ENCODE measurements at places on chromosomes 5 and 9.

DNA sequence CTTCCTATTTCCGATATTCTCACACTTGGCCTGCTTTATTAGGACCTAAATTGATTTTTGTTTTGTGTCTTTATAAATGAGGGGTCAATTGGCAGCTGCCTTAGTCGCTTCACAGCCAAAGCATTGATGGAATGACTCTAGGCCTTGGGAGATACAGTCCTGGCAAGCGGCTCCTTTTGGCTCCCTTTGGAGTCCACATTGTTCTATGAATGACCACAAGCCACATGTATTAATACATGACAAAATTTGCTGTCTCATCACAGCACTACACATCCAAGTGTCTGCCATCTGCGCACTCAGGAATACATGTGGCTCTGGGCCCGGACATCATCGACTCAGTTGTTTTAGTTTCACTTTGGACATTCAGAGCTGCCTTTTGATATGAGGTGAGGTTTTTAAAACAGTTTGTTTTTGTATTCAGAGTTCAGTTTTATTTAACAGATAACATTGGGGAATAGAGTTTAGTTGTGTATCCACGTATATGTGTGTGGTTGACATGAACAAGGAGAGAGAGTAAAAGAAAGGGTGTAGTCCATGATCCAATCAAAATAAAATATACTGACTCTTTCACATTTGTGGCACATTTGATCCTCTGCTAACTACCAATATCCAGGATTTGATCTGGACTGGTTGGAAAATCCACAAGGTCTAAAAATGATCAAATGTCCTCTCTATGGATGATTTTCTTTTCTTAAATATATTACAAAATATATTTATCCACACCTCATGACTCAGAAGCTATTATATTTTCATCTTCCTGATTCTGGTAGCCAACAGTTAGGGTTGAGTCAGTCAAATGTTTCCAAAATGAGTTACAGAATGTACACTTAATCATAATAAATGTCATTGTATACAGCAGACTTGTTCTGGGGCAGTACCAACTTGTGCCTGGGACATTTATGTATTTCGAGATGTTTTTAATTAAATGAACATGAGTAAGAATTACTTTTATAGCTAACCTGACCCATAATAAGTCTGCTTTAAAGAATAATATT is 114.0 kb upstream of the MTAP start:
- no peak for DNase-seq

DNA sequence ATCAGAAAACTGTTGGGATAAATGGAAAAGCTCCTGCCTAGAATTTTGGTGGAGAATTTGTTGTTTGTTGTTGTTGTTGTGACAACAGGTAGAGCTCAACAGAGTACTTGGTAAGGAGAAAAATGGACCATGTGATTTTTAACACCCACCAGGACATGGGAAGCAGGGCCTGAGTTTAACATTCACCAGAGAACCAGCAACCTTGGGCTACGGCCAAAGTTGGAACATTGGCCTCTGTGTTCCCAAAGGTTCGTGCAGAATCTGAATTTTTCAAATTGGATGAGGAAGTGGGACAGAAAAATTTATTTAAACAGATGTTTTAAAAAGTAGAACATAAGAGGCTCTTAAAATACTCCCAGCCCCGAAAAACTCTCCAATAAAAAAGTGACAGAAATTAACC is 127.0 kb downstream of the GNA14 start:
- no peak for DNase-seq

DNA sequence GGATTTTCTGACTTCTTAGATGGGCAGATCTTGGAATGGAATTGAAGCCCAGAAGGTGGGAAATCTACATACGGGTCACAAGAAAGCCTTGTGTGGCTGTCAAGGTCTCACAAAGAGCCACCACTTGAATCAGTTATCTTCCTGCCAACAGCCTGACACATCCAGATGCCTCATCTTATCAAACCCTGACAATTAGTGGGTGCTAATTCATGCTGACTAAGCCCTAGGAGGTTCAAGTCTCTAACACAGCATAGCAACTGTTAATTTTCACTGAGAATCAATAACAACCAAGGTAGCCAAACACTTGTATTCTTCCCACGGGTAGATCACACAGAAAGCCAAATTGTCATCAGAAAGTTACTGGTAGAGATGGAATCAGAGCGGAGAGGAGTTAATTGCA is 222.2 kb downstream of the TMEM167A start:
- no peak for DNase-seq

DNA sequence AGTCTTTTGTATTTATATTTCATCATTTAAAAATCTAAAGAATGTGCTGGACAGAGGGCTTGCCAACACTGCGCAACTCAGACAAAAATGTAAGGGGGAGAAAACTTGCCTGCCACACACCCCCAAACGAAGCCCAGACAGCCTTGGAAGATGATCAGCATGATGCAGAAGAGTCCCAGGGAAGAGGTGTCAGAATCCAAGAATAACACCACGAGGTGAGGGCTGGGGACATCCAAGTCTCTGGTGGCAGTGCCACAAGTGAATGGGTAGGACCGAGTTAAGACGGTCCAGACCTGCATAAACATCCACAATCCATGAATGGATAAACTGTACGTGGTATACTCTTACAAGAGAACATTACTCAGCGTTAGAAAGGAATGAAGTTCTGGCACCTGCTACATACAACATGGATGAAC is 10.4 kb downstream of the EPB41L4B start:
- no peak for DNase-seq

DNA sequence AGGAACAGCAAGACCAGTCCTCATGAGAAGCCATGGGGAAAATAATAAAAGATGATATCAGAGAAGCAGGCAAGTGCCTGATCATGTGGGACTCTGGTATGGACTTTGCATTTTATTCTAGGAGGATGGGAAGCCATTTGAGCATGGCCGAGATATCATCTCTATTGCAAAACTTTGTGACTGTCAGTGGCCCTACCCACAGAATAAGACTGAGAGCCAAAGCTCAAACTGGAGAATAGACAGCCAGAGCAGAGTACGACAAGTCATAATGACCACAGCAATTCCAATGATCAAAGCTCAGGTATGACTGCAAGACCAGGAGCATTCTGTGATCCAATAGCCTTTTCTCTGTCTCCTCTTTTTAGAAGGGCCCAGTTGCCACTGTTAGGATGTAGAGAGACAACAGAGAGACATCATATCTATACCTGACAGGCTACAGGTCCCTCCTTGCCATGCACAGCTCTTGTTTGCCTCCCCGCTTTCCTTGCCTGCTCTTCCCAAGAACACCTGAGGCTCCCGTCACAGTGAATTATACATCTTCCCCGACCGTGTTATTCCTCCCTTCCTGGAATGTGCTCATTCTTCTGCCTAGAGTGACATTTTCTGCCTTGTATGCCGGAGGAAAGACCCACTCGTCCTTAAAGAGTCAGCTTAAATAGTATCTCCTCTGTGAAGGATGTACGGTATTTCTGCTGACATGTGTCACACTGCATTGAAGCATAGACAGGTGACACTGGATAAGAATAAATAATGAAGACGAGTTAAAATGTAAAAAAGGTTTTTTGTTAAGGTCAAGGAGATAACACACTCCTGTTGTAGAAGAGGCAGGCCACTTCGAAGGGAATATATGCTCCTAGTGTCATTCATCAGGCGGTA is 248.7 kb upstream of the MAP3K1 start:
- no peak for DNase-seq

DNA sequence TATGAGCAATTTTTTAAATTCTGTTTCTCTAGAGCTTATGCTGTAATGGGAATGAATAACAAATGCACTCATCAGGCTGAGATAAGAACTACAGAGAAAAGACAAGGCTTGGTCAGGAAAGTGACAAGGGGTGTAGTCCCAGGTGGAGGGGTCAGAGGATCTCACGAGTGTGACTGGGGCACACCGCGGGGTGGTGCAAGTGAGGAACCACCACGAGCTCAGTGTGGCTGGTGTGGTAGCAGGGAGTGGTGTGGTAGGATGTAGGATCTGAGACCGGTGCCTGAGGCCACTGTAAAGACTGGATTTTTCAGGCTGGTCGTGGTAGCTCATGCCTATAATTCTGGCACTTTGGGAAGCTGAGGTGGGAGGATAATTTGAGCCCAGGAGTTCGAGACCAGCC is 9.0 kb downstream of the ANXA6 start:
- DNase-seq = no peak

DNA sequence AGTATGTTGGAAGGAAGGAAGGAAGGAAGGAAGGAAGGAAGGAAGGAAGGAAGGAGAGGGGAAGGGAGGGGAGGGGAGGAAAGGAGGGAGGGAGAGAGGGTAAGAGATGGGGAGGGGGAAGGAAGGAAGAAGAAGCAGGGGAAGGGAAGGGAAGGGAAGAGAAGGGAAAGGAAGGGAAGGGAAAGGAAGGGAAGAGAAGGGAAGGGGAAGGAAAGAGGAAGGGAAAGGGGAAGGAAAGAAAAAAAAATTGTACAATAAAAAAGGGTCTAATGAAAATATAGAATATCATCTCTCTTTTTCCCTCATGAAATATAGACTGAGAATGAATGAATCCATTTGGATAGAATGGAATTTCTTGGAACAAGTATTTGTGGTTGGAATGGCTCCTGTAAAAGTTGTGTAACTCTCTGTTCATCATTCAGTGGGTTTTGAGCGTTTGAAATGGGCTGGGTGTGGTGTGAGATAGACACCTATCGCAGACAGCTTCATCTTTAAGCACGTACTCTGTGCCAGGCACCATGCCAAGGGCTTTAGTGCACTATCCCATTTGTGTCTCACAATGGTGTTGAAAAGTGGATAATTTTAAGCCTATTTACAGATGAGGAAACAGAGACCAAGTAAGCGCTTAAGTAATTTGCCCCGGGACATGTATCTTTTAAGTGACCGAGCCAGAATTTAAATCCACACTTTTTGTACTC is 11.6 kb upstream of the PAPPA start:
- DNase-seq = no peak

GRCh38 chr9:19665146-19665863 is 123.5 kb downstream of the SLC24A2 start:
- no peak for DNase-seq

DNA sequence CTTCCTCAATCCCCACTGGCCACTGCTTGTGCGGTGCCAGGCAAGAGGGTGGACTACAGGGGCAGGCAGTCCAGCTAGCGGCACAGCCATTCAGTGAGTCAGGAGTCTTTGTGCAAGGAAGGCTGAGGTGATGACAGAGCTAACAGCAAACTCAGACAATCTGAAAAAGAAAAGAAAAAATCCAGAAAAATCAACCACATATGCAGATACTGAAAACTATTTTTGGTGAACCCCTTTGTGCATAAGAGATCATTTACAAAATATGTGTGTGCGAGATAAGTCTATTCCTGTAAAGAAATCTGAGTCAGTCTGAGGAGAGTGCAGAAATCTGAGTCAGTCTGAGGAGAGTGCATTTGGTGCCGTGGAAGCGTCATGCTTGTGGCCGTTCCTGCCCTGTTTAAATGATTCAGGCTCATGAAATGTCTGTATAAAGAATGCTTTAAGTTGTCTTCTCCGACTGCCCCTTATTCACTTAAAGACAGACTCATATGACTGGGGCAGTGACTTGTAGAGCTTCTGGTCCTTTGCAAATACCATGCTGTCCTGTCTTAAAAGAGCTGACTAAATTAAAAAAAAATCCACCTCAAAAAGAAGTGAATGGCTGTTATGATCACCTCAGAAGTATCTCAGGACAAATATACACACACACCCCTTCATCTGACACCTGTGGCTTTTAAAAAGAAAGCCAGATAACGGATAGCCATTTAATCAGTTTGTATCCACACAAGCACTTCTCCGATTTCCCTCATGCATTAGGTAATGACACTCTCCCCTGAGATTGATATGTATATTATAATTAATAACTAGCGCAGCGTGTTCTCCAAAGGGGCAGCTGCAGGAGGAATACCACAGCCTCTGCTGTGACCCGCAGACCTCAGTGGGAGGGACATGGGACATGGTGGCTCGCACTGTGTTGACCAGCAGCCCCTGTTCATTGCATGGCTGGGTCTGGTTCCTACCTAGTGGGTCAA is 47.3 kb downstream of the TRIO start:
- no peak for DNase-seq

DNA sequence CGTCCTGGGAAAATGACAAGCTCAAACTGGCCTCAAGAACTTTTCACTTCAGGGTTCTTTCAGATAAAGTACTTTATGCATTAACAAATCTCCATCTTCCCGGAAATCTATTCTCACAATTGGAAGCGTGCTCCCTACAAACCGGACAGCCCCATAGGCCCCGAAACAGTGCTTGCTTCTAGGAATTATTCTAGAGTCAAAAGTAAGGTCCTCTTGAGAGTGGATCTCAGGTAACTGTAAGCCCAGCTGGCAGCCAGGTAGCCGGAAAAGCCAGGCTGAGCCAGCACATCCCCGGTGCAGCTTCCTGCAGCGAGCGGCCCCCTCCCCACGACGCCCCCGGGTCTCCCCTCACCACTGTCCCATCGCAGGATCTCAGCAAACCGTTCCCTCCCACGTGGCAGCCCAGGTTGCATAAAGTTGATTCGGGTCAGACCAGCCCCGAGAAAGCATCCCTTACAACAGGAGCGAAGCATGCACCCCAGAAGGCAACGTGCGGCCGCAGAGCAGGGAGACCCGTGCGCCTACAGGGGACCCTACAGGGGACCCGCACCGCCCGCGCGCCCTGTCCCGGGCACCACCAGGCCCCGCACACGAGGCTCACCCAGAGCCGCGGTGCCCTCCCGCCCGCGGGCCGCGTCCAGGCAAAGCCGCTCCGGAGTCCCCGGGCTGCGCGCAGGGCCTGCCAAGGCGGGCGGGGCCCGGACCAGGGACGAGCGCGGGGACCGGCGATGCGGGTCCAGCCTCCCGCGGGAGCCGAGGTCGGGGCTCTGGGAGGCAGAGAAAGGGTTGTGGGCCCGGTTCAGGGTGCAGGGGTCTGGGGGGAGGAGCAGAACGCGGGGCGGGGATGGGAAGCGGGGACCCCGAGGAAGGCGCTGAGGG is 920 bp downstream of the LPCAT1 start:
- no peak for DNase-seq

DNA sequence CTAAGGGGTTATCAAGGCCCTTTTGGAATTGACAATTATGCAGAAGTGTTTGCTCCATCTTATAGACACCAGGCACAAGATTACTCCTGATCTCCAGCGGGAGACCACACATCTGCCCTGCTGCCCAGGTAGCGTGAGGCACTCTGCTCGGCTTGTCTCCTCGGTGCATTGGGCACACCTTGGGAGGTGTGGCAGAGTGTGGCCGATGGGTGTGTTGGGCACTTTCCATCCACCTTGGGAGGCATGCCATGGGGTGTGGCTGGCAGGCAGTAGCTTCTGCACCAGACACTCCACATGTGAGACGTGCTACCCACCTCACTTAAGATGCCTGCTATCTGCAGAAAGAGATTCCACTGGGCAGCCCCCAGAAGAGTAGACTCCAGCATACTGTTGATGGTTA is 54.1 kb downstream of the GADD45G start:
- DNase-seq = no peak

- no peak for DNase-seq
Measured at GRCh38 chr5:119338326-119338946, 17.4 kb upstream of the TNFAIP8 start.

- no peak for DNase-seq
Measured at GRCh38 chr5:68592351-68592750, 376.8 kb downstream of the PIK3R1 start.

Data from activated CD8-positive, alpha-beta memory T cell treated with anti-CD3 and anti-CD28 coated beads for 48 hours (primary cell).